ENCODE measurements at places on chromosomes 6 and 20. TPM values are rescaled to one million over a fixed set of nuclear protein-coding genes. Genes with fewer than 3 reads are reported as not detected.

ERMARD gene
- total RNA-seq: 14.9 TPM

MYLK4 gene
- total RNA-seq: 0.85 TPM

DEFB132 gene
- not detected for total RNA-seq

SLC24A3 gene
- total RNA-seq: 0.49 TPM

FOXF2 gene
- total RNA-seq: 0.81 TPM

PPIL1 gene
- 15.4 TPM for total RNA-seq

FILIP1 gene
- 2.9 TPM for total RNA-seq

SAMD3 gene
- total RNA-seq: 0.65 TPM

TMEM244 gene
- total RNA-seq: not detected

LMBRD1 gene
- total RNA-seq: 33.4 TPM

LTB gene
- total RNA-seq: not detected

KHDRBS2 gene
- not detected for total RNA-seq

TOMM34 gene
- 17.0 TPM for total RNA-seq

IMPG1 gene
- not detected for total RNA-seq

HEBP2 gene
- total RNA-seq: 60.5 TPM

XKR7 gene
- total RNA-seq: not detected

TGM3 gene
- total RNA-seq: not detected

NRSN1 gene
- total RNA-seq: not detected

Measured in hair follicle dermal papilla cell (primary cell).